ENCODE measurements at places on chromosomes 3 and 15. TPM values are rescaled to one million over a fixed set of nuclear protein-coding genes. Genes with fewer than 3 reads are reported as not detected.

GRCh38 chr3:23459889-23460546 lies 256.9 kb downstream of the UBE2E2 start:
- DNase-seq, result no peak

- DNase-seq, result no peak
Observed at GRCh38 chr3:129934234-129935123, 40.0 kb upstream of the TRH start.

DNA sequence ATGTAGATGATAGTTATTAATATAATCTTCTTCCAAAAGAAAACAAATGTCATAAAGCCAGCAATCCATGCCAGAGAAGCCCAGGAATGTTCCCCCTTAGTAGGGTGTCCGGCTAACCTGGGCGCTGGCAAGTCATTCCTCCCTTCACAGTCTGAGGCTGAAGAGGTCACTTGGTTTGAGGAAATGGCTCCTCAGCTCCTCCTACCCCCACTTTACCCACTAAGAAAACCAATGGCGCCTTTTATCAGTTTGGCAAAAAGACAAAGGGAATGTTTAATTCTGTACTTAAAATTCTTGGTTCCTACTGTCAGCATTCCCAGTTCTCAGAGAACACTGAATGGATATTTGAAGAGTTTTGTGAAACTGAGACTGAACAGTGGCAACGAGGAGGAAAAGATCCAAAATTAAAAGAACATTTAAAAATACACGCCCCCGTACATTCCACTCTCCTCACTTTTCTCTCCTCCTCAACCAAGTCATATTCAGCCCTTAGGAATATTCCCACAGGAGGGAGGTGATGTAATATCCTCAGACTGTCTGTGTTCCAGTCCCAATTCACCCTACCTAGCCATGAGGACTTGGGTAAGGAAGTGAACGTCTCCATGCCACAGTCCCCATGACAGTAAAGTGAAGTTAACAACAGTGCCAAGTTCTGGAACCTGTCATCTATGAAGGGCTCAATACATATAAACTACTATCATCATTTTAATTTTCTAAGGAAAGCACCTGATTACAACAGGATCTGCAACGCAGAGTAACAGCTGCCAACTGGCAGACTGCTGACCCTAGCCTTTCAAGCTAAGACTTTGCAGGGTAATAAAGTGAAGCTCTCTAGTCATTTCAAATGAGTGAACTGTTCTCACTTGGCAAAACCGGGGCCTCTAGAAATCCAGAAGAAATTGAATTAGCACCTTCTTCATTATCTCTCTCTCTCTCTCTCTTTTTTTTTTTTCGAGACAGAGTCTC lies 234.5 kb upstream of the ICE2 start:
- DNase-seq, result peak; percentile 57

SEMA7A gene
- 6.2 TPM for total RNA-seq
